ENCODE measurements at places on chromosomes 16 and 17. TPM values are rescaled to one million over a fixed set of nuclear protein-coding genes. Genes with fewer than 3 reads are reported as not detected.
A peak's percentile ranks its signal among the peaks of the same experiment; 100 is the strongest.

DNA sequence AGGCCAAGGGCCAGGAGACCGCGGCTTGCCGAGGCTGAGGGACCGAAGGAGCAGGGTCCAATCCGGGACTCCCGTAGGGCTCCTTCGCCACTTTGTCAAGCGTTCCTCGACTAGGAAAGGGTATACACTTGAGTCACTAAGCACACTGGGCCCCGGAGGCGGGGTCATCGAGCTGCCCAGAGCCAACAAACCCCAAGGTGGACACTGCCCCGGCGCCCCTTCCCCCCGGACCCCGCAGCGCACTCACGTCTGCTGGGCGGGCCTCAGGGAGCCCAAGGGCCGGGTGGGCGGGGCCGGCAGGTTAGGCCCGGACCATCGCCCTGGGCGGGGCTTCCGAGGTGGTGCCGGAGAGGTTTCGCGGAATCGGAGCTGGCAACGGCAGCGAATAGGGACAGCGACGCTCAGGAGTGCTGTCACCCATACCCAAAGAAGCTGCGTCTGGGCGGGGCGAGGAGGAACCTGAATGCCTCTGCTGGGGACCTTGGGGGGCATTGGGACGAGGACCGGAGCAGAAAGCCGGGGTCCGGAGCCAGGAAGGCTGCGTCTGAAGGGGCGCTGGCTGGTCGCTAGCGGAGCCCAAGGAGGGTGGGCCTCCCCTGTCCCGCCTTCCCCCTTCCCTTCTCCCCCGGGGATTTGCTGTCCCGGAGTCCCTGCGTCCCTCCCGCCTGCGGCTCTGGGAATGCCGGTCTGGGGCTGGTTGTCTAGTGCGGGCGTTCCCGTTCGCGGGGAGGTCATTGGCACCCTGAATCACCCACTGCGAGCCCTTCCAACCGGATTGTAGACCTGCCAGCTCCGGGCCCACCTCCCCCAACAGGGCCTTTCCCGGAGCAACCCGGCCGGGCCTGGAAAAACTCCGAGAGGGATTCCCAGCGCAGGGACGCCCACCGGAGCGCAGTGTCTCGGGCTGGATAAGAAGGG is 118.2 kb upstream of the SMURF2 start:
- peak; percentile 92 for DNase-seq

GRCh38 chr17:28901866-28902818 is 737 bp downstream of the DHRS13 start:
- no peak for DNase-seq

DNA sequence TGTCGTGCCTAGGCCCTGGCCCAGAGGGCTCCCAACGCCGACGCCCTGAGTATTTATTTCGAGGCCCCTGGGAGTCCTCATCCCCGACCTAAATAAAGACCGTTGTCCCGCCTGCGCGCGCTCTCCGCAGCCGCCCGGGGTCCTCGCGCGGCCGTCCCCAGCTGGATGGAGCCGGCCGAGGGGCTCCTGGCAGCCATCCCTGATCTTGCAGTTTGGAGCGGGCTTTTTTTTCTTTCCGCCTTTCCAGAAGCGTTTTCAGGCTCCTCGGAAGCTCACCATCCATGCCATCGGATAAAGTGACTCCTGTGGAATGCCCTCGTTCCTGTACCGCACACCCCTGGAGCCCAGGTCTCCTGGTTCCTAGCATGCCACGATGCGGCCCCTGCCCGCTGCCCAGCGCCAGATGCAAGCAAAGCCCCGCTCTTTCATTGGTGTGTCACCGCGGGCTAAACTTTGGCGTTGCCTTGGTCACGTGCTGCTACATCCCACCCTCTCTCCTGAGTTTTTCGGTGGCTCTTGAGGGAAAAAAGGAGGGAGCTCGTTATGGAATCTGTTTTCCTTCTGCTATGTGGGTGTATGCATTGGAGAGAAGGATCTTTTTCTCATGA is 716 bp downstream of the TMEM94 start:
- DNase-seq, result peak; percentile 80

DNA sequence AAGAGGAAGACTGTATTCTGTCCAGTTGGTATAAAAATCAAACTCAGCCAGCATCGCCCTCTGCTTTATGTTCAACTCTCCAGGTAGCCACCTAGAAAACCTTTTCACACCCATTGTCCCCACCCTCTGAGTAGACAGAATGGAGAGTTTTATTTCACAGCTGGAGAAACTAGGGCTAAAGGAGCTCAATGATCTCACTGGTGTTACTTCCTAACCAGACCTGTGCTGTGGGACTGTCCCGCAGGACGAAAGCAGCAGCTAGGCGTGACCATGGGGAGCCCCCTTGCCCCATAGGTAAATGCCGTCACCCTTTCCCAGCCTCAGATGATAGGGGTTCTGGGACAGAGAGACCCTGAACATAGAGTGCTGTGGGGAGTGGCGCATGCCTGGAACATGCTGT is 67.7 kb downstream of the CYLD start:
- DNase-seq, result no peak

DNA sequence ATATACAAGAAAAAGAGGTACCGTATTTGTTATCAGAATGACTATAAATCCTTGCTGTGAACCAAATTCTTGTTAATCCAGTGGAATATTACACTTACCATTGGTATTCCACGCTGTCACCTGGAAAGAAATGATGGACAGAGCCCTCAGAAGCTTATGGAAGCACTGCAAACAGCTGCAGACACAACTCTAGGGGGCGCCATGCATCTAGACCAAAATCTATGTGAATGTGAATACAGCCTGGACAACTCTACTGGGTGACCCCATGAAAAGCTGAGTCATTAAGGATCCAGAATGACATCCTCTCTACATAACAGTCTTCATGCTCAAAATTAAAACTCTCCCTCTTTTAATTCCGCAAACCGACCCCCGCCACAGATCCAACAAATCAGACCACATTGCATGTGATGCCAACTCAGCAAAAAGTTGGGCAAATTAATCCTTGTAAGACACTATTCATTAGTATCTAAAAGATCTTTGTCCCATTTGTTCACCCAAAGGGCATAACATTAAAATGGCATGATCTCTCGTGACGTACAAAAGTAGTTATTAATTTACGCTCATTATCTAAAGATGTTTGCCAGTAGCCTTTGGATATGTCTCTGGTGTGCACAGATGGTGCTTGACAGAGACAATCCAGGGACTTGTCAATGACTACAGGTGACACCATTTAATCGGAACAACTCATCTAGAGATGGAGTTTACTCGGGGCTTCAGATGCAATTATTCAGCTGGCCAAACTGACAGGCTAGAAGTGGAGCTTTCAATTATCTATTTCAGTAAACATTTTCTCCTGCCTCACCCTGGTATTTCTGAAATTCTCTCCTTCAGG is 552.7 kb upstream of the PSMD7 start:
- no peak for DNase-seq

GRCh38 chr17:20009302-20010098 is at the start of gene SPECC1:
Gene SPECC1 (plus strand): TSS chr17:20009359. CDS start chr17:20096652, 87,293 bp downstream.
- DNase-seq, result peak; percentile 97

DNA sequence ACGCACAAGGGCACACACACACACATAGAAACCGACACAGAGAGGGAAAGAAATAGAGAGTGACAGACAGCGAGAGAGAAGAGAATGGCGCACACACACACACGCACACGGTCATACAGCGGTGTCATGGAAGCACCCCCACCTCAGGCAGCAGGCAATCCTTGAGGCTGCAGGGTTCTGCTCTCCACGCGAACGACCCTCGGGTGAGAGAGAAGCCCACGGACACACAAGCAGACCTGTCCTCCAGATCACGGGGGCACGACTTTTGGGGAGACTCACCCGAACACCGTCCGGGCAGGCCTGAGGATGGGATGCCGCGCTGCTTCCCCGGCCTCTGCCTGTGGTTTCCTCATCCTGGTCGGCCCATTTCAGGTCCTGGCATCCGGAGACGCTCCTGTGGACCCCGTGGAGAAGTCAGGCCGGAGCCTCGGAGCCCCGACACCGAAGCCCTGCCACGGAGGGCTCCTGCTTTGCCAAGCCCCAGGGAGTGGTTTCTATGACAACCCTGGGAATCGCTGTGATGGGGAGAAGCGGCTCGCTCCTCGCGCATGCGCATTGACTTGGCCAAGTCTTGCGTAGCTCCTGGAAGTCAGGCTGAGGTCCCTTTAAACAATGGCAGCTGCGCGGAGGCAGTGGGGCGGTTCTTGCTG is 118.2 kb upstream of the KCNJ18 start:
- no peak for DNase-seq

Gene USP43
- polyA plus RNA-seq, result 0.17 TPM

GRCh38 chr17:61482467-61482866 is 30.2 kb downstream of the TBX4 start:
- DNase-seq, result peak; percentile 70

Gene CBLN1
- polyA plus RNA-seq, result 0.02 TPM

DNA sequence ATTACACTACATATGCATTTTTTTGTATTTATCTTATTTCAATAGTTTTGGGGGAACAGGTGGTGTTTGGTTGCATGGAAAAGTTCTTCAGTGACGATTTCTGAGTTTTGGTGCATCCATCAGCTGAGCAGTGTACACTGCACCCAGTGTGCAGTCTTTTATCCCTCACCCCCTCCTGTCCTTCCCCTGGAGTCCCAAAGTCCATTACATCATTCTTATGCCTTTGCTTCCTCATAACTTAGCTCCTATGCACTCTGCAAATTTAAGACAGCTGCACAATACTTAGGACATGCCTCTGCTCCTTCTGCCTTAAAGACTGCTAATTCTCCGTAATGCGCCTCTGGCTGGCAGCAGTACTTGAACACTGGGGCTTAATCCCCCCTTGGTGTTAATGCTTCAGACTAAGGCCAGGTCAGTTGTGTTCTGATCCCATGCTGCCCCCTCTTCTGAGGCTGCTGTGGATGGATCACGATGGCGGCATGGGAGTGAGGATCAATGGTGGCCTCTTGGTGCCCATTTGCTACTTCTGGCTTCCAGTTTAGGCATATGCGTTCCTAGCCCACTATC is 146.2 kb downstream of the PARN start:
- no peak for DNase-seq

DNA sequence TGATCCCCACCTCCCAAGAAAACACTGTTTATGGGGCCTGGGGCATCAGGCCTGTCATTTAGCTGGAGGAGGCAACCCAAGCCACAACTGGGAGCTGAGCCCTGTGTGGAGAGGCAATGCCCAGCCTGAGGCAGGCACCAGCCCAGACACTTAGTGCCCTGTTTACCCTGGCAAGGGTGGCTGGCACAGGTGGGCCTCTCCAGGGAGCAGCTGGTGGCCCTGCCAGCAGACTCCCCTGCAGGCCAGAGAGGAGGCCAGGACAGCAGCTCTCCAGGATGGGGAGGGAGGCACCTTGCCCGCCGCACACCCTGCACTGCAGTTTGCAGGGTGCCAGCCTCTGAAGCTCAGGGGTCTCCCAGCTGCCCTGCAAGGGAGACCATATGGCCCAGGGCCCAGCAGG is 9.1 kb upstream of the TMEM92 start:
- peak; percentile 52 for DNase-seq

DNA sequence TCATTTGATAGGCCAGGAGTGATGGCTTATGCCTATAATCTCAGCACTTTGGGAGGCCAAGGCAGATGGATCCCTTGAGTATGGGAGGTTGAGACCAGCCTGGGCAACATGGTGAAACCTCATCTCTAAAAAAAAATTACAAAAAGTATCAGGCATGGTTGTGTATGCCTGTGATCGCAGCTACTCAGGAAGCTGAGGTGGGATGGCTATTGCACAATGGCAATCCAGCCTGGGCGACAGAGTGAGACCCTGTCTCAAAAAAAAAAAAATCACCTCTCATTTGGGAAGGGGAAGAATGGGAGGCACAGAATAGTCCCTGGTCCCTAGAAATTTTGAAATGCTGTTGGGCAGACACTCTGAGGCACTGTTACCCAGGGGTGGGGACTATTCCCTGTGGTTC is 35.2 kb downstream of the SLFN11 start:
- DNase-seq, result no peak

GRCh38 chr17:18027280-18027679 is 11.7 kb downstream of the ATPAF2 start:
- DNase-seq, result no peak

DNA sequence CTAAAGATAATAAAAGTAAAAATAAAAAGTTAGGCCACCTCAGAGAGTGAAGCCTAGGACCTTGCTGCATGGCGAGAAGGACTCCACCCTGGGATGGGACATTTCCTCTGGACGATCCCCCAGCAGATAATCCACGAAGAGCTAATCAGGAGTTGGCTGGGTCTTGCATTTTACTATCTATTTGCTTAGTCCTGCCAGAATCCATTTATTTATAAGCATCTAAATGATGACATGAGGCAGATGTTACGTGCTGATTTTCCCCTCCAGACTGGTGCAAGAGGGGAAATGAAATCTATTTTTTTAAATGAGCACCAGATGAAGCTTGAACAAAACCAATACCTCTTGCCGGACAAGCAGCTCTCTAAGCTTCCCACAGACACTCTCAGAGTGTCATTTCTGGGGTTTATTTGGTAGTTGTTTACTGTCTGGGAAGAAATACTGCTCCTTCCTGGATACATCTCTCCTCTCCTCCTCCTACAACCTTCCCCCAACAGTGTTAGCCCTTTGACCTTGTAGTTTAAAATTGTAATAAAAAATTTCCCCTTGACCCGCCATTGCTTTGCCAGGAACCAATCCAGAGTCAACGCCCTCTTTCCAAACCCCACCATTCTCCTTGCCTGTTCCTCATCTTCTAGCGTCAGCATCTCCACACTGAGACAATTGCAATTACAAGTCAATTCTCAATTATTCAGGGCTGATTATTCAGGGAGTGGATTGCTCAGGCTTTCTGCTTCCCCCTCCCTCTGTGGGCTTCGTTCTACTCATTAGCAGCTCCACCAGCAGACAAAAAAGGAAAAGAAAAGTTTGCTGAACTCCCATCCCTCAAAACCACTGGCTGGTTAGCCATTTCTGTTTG is 63.0 kb downstream of the GSG1L start:
- DNase-seq, result no peak

GRCh38 chr17:19454074-19454473 is 43.0 kb downstream of the RNF112 start:
- no peak for DNase-seq

DNA sequence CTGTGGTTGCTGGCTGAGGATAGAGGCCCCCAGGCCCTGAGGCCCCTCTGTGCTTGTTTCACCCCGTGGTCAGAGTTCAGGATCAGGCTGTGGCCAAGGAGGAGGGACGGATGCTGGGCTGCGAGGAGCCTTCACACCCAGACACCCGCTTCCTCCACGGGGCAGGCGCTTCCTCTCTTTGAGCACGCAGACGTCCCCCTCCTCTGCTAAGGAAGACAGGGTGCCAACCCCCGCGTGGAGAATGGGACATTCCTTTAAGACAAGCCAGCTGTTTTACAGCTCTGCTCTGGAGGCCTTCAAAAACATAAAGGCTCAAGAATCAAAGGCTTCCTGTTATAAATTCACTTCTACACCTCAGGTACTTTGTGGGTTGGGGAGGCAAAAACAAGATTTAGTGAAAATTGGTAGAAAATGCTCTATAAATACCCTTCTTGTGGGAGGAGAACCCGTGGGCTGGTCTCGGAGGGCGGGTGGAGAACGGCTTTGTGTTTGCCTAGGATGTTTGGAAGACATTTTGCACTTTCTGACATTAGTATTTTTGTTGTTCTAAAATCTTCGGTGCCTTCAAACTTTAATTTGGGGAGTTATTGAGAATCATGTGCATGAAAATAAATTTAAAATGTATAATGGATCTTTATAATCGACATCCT is 60.8 kb upstream of the FOXF1 start:
- peak; percentile 19 for DNase-seq

DNA sequence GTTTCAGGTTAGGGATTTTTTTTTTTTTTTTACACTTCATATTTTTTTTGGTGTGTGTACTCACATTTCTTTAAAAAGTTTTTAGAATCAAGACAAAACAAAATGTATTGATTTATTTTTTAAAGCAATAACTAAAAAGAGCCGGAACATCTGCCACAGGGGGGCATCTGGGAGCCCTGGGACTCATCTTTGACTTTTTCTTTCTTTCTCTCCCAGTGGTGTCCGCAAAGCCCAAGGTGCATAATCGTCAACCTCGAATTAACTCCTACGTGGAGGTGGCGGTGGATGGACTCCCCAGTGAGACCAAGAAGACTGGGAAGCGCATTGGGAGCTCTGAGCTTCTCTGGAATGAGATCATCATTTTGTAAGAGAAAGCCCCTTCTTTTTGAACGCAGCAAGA is 36.3 kb downstream of the WWP2 start:
- no peak for DNase-seq

Measured in spleen (tissue), 13 donors.